ENCODE measurements at places on chromosomes 13 and 19.
A peak's percentile ranks its signal among the peaks of the same experiment; 100 is the strongest.

GRCh38 chr13:105925496-105925895 lies 610.0 kb downstream of the EFNB2 start:
- no peak for DNase-seq

DNA sequence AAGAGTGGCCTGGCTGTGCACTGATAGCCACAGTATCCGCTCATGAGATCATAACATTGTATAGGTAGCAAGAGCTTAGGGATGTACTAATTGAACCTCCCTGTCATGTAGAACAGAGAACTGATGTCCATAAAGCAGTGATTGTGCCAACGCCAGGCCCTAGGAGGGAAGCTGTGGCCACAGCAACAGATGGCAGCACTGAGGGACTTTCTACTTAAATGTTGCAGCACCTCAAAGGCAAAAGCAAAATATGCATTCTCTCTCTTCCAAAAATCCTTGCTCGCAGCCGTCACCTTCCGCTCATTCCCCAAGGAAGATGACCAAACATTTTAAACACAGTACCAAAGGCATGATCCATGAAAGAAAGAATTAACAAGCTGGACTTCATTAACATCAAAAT lies 32.3 kb downstream of the COL4A1 start:
- DNase-seq = no peak

GRCh38 chr19:1213391-1214286 lies 8.1 kb downstream of the STK11 start:
- DNase-seq = peak; percentile 61

- DNase-seq = no peak
These were observed 229.6 kb downstream of the ZIC5 start for GRCh38 chr13:99741960-99742359.

Measured in stimulated activated CD4-positive, alpha-beta T cell treated with anti-CD3 and anti-CD28 coated beads, Interleukin-1b, Interleukin-23, amount 100 ng/mL, for 48 hours (primary cell).